ENCODE measurements at places on chromosomes 11 and 22.

- no peak for DNase-seq
Measured at GRCh38 chr11:46381819-46382645, 563 bp downstream of the MDK start.

- no peak for DNase-seq
Measured at GRCh38 chr11:3955299-3955665, 99.8 kb downstream of the STIM1 start.

GRCh38 chr22:25362883-25363240 lies 143.4 kb downstream of the CRYBB2 start:
- no peak for DNase-seq

DNA sequence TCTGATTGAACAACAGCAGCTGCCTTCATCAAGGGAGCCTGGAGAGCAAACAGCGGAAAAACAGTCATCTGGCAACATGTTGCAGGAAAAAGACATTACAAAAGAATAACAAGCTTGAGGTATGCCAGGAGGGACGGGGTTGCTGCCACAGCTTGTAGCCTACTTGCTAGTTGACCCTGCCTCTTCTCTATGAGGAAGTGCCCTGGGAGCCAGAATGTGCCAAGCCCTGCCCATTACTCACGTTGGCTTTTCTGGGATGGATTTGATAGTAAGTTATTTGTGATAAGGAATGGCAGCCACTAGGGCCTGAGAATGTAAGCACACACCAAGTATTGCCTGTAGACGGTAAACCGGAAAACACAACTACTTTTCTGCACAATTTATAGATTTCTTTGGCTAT lies 113.5 kb upstream of the KIRREL3 start:
- no peak for DNase-seq

GRCh38 chr11:117506971-117507370 lies 179.3 kb downstream of the CEP164 start:
- no peak for DNase-seq

GRCh38 chr11:1548221-1549070 lies 23.6 kb downstream of the DUSP8 start:
- no peak for DNase-seq

DNA sequence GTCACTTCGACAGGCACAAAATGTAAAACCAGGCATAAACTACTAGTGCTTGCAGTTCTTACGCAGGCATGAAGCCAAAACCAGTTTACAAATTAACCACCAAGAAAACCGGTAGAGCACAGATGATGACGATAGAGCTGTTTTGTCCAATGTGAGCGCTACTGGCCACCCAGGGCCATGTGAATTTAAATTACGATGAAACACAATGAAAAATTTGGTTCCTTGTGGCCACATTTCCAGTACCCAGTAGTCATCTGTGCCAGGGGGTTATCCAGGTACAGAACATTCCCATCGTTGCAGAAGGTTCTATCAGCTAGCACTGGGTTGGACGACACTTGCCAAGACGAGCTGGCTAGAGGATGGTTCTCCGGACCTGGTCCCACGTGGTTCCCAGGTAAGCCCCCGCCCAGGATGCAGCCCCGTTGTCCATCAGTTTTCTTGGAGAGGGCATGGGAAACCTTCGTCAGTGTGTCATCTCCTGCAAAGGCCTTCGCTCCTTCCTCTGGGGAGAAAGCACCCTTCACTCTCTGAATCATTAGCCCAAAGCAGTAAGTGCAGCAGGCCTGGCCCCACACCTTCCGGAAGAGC lies 1.1 kb upstream of the CD81 start:
- DNase-seq = no peak

- no peak for DNase-seq
Measured at GRCh38 chr11:115290893-115291292, 213.3 kb downstream of the CADM1 start.

DNA sequence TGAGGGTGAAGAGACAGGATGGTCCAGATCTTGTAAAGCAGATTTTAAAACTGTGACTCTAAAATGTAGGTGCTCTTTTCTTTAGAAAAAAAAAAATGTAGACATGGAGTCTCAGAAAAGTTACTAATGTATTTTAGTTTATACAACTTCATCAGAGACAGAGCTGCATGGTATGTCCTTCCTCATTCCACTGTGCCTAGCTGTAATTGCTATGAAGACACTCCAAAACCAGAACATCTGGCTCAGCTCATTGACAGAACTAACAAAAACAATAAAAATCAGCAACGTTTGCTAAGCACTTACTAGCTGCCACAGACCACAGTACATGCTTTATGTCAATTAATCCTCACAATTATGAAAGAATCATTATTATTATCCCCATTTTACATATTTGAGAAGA lies 160.7 kb downstream of the BARX2 start:
- DNase-seq = no peak

DNA sequence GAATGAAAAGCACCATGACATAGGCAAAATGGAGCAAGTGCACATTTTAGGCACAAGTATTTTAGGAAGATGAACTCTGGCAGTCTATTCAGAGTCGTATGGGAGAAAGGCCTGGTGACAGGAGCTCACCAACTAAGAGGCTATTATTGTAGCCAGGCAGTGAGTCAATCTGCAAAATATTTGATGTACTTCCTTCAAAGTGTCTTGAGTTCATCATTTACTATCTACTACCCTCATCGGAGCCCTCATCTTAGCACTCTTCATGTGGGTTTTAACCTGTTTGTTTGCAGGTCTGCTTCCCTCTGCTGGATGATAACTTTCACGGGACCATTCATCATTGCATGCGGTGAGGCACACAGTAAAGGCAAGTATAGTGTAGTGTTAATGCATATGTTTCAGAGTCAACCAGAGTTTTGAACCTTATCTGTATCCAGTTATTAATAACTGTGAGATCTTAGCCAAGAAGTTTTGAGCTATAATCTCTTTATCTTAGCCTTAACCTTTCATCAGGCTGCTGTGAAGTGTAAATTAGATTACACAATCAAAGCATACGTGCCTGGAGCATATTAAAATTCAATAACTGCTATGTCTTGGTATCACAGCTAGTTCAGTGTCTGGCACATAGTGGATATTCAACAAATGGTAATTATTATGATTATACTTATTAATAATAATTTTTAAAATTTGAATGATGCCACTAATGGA lies 70.9 kb upstream of the SC5D start:
- DNase-seq = no peak

GRCh38 chr22:23519442-23520157 lies 60.5 kb downstream of the IGLL1 start:
- DNase-seq = no peak

DNA sequence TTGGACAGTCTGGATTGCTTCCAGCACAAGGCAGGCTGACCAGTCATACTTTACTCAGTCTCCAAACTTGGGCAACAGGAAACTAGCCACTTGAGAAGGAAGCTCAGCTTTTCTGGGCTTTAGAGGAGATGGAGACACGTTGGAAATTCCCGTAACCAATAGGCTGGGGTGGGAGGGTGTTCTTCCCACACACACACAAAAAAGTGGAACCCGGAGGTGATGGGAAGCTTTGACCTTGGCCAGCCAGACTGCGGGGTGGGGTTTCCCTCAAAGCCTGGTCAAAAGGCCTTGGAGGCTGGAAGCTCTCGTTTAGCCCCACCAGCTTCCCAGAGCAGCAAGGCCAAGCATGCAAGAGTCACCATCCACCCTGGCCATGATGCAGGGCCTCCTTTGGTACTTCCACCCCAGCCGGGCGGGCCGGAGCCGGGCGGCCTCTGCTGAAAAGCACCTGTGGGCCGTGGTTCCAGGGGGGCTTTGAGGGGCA lies 126.2 kb downstream of the BCR start:
- no peak for DNase-seq

DNA sequence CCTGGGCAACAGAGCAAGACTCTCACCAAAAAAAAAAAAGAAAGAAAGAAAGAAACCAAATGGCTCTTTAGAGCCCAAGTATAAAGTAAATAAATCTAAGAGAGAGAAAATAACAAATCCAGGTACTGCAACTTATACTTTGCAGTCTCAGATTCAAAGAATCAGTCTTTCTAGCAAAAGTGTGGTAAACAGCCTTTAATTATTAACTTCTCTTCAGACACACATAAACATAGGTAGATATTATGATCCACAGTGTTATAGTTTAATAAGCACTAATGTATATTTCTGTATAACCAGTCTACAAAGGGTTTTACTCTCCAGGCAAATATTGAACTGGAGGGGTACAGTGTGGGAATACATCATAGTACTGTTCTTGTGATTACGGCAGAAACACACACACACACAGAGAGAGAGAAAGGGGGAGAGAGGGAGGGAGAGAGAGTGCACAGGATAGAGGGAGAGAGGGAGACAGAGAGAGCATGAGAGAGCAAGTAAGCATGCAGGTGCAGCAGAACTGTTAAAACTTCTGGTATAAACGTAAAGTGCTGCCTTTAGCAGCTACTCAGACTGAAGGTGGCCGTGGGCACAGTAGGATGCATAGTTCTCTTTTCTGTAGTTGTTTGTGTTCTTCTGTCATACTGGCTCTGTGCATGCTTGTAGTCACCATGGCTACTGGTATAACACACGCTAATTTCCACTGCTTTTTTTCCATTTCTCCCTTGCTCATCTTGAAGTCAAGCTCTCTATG lies 32.3 kb downstream of the MTMR2 start:
- DNase-seq = no peak

- peak; percentile 45 for DNase-seq
Measured at GRCh38 chr11:119169282-119169719, 776 bp downstream of the NLRX1 start.

DNA sequence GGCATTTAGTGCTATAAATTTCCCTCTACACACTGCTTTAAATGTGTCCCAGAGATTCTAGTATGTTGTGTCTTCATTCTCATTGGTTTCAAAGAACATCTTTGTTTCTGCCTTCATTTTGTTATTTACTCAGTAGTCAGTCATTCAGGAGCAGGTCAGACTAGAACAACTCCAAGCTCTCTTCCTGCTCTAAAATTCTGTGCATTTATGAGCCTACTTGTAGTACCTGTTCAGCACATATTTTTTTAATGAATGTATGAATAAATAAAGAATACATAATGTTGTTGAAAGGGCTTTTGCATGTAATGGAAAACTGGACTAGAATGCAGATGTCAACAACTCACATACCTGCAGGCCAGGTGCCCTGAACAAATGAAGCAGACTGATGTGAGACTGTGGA lies 13.7 kb upstream of the HEPHL1 start:
- no peak for DNase-seq

DNA sequence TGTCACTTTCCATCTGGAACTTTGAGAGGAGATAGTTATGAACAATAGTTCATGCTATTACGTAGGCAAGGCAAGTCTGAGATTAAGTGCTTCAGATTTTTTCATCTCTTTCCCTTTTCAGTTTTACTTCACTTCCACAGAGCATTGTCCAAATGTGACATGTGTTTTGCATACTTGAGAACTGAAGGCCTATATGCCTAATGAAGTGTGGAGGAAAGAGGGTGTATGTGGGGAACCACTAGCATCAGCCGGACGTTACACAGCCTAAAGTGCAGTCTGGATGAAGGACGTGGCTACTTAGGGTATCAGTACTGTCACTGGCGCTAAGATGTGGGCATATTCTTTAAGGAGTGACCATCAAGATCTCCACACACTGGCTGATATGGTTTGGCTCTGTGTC lies 26.2 kb downstream of the FANCF start:
- DNase-seq = no peak

DNA sequence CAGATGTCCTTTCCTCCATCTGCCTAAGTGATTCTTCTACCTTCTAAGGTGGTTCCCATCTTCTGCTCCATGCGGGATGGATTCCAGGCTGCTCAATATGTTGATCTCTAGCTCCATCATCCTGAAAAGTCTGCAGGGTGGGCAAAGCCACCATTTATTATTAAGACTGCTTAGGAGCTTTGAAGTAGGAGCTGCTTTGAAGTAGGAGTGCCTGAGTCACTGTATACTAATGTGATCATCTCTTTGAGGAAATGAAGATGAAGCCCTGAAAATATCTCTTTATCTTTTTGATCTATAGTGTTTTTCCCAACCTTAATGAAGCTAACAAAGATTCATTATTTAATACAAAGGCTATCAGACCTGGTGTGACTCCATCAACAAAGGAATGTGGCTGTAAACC lies 13.1 kb downstream of the HEPHL1 start:
- DNase-seq = no peak

GRCh38 chr11:60634126-60634525 lies 65.3 kb upstream of the MS4A8 start:
- DNase-seq = no peak

DNA sequence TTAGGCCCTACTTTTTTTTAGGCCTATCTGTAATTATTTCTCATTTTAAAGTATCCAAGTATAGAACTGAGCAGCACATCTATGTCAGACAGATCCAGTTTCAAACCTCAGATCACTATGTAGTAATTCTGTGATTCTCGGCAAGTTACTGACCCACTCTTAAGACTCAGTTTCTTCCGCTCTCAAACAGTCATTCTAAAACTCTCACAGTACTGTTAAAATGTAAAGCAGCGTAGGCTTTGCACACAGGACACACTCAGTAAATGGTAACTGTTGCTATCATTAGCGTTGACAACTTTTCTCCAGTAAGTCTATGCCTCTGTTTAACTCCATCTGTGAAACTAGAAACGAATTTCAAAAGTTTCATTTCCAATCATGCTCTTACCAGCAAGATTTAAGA lies 277.1 kb downstream of the TTC28 start:
- no peak for DNase-seq

GRCh38 chr11:77724636-77725035 lies 87.0 kb upstream of the CLNS1A start:
- DNase-seq = no peak

DNA sequence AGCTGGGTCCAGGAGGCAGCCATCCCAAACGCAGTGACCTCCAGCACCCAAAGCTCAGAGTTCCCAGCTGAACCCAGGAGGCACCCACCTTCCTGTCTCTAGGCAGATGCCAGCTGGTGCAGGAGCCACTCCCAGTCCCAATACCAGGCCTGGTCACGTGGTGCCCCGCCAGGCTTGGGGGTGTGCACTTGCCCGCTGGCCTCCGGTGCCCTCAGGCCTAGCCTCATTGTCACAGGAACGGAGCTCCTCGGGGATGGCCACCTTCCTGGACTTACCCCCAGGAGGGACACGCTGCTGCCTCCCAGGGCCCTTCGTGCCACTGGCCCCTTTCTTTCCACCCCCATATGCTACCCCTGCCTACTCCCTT lies 4.6 kb downstream of the BID start:
- DNase-seq = no peak
